ENCODE measurements at places on chromosomes 12 and 14. TPM values are rescaled to one million over a fixed set of nuclear protein-coding genes. Genes with fewer than 3 reads are reported as not detected.

LTBP2 gene
- total RNA-seq: 6.2 TPM

BDKRB2 gene
- under 0.01 TPM for total RNA-seq

NOS1 gene
- not detected for total RNA-seq

GRCh38 chr12:8493084-8493483, 20.2 kb upstream of the CLEC4D start:
- DNase-seq: no peak

All from lung microvascular endothelial cell (primary cell).